ENCODE measurements at places on chromosomes 6 and 20.

DNA sequence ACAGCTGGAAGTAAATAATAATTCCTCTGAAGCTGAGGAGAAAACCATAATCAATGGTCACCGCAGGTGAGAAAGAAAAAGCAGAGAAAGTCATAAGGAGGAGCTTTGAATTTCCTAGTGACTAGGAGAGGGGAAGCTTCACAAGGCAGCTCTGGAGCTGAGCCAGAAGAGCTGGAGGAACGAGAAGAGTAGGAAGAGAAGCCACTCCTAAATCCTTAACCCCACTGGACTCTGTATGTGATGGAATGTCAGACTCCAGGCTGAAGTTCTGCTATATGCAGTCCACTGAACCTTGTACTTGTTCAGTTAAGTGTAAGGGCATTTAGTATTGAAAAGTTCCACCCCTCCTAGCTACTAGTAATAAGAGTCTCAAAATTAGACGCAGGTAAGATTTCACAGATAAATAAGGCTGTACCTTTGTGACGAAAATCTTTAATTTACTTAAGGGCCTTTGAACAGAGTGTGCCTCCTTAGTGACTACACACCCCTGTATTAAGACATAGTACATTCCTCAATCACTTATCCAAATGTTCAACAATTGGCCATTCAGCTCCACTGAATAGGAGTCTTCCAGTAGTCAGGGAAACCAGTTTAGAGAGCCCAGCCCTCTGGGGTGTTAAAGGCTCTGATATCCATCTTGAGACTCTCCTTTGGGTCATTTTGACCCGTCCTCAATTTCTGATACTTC, 71.4 kb upstream of the UFL1 start:
- no peak for DNase-seq

DNA sequence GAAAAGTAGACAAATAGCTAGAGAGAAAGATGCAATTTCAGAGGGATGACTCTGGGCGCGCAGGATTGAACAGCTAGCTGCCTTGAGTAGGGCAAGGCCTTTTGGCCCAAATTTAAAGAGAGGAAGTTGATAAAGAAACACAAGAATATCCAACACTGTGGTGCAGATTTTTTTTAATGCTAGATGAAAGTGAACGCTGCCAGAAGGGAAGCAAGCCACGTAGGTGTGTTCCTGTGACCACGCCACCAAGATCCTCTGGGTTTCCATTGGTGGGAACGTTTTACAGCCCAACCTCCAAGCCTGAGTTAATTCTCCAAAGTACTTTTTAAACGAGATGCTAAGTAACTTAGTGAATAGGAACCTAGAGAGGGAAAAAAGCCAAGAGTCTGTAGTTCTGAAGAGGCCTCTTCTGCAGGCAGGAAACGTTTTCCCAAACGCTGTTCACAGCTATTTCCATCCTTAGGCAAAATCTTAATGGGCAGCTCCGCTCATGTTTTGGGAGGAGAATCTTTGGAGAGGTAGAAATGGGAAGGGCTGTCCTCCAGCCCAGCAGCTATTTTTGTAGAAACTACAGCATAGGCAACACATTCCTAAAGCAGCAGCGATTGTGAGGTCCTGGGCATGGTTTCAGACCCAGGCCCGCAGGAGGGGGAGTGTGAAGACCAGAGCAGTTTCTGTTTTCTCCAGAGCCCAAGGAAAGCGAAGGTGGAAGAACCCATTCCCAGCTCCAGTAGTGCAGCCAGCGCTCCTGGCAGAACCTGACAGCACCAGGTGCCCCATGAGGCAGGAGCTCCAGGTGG, 8.2 kb downstream of the LY86 start:
- DNase-seq, result no peak

GRCh38 chr6:42781796-42782688, at the start of gene BICRAL:
BICRAL (plus strand) TSS chr6:42782052; CDS start chr6:42822023, 39,971 bp downstream.
- DNase-seq, result peak; percentile 60

- DNase-seq, result no peak
These were observed 10.6 kb upstream of the TUBB2B start for GRCh38 chr6:3237761-3238662.

- DNase-seq, result no peak
These were observed 12.5 kb downstream of the GNAS-AS1 start for GRCh38 chr20:58838174-58838573.

DNA sequence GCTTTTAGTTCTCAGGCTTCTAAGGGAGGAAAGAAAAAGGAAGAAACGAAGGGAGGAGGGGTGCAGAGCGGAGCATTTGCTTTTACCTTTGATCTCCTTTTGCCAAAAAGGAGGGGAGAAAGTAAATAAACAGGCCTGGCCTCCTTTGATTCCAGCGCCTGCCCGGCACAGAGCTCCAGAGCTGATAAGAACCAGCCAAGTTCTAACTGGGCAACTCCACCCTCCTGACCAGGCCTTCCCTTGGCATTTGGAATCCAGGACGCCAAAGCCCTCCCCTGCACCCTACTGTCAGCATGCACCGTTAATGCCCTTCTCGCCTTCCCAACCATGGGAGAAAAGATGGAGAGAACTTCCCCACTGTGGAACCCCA, 120.8 kb upstream of the PTPN1 start:
- peak; percentile 76 for DNase-seq

DNA sequence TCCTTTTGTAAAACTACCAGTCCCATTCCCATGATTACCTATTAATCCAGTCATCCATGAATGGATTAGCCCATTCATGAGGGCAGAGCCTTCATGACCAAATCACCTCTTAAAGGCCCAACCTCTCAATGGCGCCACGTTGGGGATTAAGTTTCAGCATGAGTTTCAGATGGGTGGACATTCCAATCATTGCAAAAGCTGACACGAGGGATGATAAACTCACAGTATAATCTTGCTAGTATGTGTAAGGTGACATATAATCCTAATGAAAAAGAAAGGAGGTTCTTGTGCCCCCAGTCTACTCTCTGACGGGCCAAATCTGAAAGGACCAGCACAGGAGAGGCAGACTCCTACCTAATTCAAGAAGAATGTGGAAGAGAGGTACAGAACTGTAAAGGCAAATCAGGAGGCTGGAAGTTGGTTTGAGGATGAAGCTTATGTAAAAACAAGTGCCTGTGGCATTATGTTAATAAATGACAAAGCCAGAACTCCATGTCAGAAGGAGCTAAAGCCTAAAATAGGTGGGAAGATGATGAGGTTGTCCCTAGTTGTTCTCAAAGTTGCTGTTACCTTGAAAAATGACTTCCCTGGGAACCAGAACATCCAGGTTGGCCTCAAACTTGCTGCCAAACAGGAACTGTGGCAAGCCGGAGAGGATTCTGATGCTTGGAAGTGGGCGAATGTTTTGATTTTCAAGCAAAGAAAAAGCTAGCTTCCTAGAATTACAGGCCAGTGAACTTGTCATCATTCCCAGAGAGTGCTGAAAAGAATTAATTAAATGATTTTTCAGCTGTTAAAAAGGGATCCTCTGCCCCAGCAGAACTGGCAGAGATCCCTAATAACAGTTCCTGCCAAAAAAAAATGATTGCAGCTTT, 106.5 kb upstream of the TIAM2 start:
- DNase-seq, result no peak

GRCh38 chr20:45047581-45048119, 53.3 kb downstream of the KCNS1 start:
- DNase-seq, result no peak

GRCh38 chr6:10451828-10452509, 37.1 kb upstream of the TFAP2A start:
- DNase-seq, result peak; percentile 85

DNA sequence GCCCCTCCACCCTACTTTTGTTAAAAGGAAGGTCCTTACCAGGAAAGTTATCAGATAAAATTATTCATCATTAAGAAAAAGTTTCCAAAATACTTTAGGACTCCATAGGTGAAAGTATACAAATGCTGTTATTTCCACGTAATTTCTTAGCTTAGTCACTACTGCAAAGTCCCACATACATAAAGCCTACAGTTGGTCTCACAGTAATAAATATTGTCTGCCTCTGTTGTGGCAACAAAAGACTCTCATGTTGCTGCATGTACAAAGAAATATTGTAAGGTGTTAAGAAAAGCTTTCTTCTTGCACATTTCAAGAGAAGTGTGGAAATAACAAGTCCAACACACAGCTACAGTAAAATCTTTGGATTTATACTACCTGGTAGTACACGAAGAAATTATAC, 102.4 kb upstream of the DST start:
- DNase-seq, result no peak

- no peak for DNase-seq
These were observed 74.6 kb downstream of the GPX5 start for GRCh38 chr6:28600245-28600644.

GRCh38 chr20:13717631-13718044, 67.1 kb downstream of the ESF1 start:
- no peak for DNase-seq

DNA sequence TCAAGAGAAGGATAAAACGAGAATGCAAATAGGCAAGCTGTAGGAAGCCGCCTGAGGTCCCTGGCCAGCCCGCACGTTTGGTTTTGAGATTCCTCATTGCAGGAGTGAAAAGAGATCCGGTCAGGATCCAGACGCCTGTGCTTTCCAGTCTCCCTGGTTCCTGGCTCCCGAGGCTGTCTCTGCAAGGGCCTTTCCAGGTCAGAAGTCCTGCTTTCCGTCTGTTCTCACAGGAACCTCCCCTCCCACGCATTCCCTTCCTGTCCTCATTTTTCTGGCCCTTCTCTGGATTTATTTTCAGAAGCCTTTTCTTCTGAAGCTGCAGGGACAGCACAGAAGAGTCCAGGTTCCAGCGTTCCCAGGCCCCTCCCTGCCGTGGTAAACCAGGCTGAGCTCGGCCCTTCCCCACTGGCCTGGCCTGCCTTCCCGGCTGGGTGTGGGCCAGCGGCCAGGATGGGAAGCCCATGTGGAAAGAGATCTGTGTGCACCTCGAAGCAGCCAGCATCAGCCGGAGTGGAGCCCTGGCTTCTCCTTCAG, 54.0 kb downstream of the TMEM242 start:
- DNase-seq, result no peak

GRCh38 chr6:98842342-98843180, 8.2 kb downstream of the POU3F2 start:
- DNase-seq, result no peak

GRCh38 chr6:17413313-17413750, 19.9 kb downstream of the CAP2 start:
- DNase-seq, result no peak

DNA sequence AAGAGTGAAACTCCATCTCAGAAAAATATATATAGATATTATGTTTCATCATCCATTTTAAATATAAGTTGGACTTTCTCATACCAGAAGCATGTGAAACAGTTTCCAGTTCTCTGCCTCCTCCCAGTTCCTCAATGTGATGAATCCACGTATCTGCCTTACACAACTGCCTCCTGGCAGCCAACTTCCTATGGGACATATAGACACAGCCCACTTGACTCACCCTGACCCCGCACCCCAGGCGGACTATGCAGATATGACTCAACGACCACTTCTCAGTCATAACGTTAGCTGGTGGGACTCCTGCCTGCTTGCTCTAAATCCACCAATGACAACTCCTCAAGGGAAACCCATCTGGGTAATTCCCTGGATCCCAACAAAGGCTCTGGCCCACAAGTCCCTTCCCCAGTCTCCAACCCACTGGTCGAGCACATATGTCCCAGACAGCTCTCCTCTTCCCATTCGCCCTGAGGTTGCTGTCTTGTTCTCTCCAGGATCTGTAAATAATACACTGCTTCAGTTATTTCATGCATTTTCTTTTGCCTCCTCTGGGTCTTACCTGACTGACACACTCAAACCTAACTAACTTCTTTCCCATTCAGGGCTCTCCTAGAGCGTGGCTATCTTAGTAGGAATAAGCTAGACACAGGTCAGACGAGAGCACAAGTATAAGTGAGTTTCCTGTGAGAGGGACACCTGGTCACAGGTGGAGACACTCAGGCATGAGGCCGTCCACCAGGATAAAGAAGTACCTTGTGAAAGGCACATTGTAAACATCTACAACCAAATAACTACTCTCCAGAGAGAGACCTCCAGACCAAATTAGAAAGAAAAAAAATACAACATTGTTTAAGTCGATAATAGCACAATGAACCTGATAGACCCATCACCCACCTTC, 548.5 kb downstream of the CD83 start:
- DNase-seq, result no peak

DNA sequence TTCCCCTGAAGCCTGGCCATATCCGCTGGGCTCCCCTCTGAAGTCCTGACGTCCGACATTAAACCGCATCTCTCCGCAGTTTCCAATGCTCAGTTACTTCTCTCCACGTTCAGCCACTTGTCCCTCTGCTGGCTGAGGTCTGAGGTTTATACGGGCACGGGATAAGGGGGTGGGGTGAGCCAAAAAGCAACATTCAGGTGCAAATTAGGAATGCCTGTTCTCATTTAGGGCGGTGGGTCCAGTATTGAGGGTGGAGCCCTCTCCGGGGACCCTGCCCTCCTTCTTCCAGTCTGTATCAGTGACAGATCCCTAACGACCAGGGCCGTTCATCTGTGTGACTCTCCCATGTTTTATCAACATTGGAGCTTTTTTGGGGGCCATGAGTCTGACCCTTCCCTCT, 1454.4 kb downstream of the HACE1 start:
- DNase-seq, result no peak

- no peak for DNase-seq
These were observed 652 bp downstream of the BMP6 start for GRCh38 chr6:7726416-7727085.

GRCh38 chr6:140533526-140533925, 1159.1 kb upstream of the CITED2 start:
- DNase-seq, result no peak
